ENCODE measurements at places on chromosomes 1 and 21. TPM values are rescaled to one million over a fixed set of nuclear protein-coding genes. Genes with fewer than 3 reads are reported as not detected.

GRCh38 chr1:40966417-40966816 is 13.1 kb upstream of the CTPS1 start:
- no peak for DNase-seq

DNA sequence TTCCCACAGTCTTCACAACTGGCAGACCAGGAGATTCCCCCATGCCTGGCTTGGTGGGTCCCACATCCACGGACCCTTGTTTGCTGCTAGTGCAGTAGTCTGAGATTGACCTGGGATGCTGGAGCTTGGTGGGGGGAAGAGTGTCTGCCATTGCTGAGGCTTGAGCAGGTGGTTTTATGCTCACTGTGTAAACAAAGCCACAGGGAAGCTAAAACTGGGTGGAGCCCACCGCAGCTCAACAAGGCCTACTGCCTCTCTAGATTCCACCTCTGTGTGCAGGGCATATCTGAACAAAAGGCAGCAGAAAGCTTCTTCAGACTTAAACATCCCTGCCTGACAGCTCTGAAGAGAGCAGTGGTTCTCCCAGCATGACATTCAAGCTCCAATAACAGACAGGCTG is 177.3 kb upstream of the ETV3 start:
- DNase-seq = no peak

DNA sequence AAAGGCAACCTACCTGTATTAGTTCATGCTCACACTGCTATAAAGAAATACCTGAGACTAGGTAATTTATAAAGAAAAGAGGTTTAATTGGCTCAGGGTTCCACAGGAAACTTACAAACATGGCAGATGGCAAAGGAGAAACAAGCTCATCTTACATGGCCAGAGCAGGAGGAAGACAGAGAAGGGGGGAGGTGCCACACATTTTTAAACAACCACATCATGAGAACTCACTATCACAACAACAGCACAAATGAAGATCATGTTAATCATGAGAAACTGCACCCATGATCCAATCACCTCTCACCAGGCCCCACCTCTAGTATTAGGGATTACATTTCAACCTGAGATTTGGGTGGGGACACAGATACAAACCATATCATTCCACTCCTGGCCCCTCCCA is 90.6 kb upstream of the KCTD3 start:
- DNase-seq = no peak

GRCh38 chr21:34915364-34915841 is 133.7 kb downstream of the RUNX1 start:
- DNase-seq = no peak

- no peak for DNase-seq
These were observed 6.3 kb downstream of the TMEM234 start for GRCh38 chr1:32215629-32216480.

GRCh38 chr1:184755226-184756065 is 788 bp upstream of the EDEM3 start:
- no peak for DNase-seq

DNA sequence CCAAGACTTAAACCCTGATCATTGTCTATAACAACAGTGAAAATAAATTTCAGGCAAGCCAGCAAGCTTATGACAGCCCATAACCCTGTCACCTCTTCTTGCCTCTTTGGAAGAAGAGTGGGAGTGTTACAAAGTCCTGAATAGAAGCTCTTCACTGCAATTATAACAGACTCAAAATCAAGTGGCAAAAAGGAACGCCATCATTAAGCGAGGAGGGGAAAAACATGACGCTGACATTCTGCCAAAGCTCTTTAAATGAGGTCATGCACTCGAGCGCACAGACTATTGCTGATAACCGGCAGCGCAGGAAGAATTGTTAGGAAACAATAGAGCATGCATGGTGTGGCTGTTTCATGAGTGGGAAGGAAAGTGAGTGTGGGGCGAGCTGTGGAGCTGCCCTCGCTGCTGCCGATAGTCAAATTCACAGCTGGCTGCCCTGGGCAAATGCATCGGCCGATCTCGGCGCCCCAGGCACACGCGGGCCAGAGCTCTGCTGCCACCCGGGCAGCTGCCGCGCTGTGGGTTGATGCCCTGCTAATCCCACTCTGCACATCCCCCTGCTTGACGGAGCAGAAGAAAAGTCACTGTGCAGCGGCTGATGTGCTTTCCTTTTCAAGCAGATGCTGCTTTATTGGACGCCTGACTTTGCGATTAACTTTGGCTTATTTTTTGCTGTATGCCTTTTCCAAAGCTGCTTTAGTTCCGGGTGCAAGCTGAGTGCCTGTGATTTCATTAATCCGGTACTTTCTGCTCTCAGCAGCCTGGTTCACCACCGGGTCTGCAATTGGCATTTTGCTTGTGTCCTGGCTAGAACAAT is 102.4 kb upstream of the ST6GALNAC5 start:
- no peak for DNase-seq

DNA sequence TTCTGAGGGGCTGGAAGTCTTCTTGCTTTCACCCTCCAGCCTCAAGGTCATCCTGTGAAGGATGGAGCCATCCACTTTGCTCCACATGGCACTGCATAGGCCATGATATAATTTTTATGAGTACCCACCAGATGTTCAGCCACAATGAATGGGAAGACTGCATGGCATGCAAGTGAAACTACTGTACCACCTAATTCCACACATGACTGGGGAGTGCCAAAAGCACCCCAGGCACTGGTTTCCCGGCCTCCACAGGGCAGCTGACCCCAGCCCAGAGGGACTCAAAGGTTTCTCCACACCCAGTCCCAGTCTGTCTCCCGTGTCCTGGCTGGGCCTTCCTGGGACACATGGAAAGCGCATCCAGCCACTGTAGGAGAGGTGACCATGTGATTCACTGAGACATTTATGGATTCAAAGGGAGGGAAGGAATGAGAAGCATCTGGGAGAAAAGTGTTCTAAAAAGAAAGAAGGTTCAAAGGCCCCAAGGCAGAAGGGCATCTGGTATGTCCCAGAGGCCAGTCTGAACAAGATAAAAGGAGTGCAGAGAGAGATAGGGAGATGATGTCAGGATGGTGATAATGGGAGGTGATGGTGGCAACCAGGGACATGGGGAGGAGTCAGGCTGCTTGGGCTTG is 12.1 kb downstream of the RHOU start:
- no peak for DNase-seq

- DNase-seq = no peak
These were observed 626.5 kb downstream of the NCAM2 start for GRCh38 chr21:21624674-21625073.

- DNase-seq = peak; percentile 83
These were observed at the start of gene BCAR3 for GRCh38 chr1:93681101-93681988. TSS of gene BCAR3 (minus strand) at chr1:93681837. CDS start at chr1:93674930, 6,907 bp downstream.

DNA sequence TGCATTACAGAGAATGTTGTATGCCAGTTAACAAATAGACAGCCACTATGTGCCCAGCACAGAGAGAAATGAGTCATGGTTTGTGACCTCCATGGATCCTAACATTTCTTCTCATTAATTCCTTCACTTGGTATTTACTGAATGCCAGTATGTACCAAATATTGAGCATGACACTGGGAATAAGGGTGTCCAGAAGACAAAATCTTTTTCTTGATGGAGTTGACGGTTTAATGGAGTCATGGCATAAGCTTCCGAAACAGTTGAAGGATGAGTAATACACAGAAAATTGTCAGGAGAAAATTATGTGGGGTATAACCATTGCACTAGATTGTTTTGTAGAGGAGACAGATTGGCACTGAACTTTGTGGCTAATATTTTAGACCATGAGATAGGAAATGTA is 36.9 kb downstream of the PTGFR start:
- DNase-seq = no peak

DNA sequence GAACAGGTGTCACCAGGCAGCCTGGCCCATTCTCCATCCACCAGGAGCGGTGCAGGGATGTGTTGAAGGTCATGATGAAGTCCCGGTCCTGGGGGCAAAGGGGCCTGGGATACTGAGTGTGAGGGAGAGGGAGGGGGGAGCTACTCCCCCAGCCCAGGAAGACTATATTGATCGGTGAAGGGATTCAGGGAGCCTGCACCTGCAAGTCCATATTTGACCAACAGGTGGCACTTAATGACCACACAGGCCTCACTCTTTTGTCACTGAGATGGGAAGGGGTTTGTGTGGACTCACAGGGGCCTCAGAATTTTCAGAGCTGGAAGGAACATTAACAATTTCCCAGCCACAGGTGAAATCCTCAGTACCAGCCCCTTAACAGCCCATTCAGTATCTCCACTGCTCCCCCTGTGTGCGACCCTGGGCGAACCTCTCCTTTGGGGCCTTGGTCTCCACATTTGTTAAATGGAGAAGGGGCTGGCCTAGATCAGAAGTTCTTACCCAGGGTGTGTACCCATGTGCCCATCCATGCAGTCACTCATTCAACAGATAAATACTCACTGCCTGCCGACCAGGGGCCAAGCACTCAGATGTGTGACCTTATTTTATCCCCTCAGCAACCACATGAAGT is 55.6 kb downstream of the NKAIN1 start:
- no peak for DNase-seq

PALMD gene
- total RNA-seq = 67.0 TPM

LIPI gene
- not detected for total RNA-seq

DNA sequence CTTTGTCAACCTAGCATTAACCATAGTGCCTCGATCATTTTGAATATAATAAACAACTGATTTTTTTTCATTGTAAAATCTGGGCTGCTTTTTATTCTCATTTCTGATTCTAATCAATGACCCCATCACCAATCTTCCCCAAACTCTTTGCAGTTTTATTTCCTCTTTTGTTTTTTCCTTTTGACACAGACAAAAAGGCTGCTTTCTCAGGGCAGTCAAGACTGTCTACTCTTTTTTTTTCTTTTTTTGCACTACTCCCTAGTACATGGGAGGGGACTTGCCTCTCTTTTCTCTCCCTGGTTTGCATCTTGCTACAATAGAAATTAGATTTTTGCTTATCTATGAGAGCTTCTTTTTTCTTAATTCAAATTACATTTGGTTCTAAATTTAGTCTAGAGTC is 987.9 kb downstream of the ADGRL2 start:
- DNase-seq = no peak

DNA sequence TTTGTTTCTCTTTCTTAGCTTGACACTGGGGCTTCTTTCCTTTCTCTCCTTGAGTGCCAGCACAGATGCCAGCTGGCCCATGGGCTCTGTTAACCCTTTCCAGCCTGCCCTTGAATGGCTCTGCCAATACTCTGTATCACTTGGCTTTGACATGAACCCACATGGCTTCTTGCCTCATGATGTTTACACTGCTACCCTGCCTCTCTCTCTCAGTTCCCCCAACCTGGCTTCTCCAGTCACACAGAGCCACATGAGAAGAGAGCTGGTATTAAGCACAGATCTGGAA is 262.4 kb downstream of the OMA1 start:
- no peak for DNase-seq

Data from cardiac septum (tissue), 1 donor.